ENCODE measurements at places on chromosomes 5 and 9.

DNA sequence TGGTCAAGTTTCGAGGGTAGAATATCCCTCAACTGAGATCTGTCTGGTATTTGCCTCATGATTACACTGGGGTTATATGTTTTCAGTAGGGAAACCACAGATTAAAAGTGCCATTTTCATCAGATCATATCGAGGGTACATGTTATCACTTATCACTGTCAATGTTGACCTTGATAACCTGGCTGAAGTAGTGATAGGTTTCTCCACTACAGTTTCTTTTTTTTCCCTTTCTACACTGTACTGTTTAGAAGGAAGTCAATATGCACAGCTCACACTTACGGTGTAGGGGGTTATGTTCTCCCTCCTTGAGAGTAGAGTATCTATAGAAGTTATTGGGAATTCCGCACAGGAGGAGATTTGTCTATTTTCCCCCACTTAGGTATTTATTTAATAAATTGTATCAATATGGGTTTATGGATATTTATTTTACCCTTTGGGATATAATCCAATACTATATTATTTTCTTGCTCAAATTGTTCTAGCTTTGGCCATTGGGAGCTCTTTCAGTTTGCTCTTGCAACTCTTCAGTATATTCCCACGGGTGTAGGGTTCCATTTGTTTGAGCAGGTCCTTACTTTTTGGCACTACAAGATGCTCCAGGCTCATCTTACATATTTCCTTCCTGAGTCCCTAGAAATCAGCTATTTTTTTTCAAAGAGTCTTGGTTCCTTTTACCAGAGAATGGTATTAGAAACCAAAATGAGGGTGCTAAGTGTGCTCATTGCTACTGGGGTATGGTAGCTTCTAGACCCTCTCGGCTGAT is 444.5 kb downstream of the RAB3C start:
- DNase-seq: no peak

GRCh38 chr9:93644397-93645088 is 68.2 kb downstream of the PHF2 start:
- no peak for DNase-seq

DNA sequence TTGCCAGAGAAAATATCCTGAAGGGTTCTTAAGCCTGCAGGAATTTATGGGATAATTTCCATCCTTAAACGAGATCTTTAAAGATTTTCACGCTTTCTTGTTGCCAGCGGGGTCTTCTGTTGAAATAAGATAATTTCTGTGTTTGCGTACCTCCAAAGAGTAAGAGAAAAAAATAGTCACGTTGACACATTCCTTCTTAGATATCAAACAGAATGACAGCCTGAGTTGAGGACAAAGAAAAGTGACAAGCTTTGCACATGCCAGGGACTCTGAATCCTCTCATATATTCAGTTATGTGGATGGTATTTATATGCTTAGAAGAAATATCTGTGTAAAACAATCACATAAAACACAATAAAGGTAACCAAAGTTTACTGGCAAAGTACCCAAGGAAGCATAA is 21.6 kb upstream of the PAM start:
- DNase-seq: no peak

GRCh38 chr5:74185599-74185998 is 454.9 kb downstream of the ENC1 start:
- no peak for DNase-seq

GRCh38 chr5:174645677-174646076 is 78.7 kb upstream of the MSX2 start:
- DNase-seq: no peak

GRCh38 chr9:136607334-136607919 is 55.3 kb upstream of the EGFL7 start:
- DNase-seq: no peak

DNA sequence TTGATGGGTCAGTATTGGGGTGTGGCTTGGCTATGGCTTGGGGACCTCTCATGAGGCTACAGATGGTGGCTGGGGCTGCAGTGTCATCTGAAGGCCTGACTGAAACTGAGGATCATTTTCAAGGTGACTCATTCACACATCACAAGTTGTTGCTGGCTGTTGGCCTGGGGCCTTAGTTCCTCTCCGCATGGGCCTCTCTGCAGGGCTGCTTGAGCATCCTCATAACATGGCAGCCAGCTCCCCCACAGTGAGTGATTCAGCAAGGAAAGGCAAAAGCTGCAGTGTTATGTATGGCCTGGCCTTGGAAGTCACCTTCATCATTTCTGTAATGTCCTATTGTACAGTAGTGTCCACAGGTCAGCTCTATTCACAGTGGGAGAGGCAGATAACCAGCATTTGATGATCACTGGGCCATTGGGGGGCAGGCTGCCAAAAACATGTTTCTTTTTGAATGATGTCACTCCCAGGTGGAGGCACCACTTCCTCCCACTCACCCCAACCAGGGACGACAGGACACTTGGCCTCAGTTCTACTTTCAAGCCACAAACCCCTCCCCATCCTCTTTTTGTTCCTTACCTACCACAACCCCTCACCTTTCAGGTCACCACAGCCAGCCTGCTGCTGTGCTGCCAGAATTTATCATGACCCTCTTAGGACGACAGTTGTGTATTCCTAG is 14.4 kb downstream of the FGD3 start:
- no peak for DNase-seq

- no peak for DNase-seq
Observed at GRCh38 chr9:90872835-90873294, 71.2 kb downstream of the SYK start.

DNA sequence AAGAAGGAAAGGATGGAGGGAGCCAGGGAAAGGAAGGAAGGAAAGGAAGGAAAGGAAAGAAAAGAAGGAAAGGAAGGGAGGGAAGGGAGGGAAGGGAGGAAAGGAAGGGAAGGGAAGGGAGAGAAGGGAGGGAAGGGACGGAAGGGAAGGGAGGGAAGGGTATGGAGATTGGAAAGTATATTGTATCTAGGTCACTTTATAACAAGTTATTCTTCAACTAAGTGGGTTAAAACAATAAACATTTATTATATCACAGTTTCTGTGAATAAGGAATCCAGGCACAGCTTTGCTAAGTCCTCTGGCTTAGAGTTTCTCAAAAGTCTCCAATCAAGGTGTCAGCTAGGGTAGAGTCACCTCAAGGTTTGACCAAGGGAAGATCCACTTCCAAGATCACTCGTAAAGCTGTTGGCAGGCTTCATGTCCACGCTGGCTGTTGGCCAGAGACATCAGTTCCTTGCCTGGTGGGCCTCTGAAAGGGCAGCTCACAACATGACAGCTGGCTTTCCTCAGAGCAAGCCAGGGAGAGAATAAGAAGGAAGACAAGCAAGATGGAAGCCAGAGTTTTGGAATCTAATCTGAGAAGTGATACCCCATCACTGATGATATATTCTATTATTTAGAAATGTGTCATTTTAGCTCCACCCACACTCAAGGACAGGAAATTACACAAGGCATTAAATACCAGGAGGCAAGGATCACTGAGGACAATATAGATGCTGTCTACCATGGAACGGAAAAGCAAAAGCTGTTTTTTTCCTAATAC is 105.1 kb downstream of the DEPDC1B start:
- DNase-seq: peak; percentile 25

DNA sequence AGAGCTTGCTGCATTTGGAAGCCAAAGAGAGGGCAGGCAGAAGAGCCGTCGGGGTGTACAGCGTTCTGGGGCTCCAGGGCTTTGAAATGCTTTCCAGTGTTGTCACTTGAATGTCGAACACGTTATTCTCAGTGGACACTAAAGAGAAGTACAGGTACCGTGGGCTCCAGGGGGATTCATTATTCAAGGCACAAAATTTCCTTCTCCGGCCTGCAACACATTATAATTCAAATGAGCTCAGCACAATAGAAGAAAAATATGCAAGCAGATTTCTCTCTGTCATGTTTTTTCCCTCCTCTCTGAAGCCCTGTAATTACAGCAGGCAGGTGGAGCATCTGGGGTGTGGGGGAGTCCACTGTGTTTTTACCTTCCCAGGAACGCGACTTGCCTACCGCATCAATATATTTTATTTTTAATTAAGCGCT is 293.1 kb downstream of the ZSWIM6 start:
- DNase-seq: no peak

DNA sequence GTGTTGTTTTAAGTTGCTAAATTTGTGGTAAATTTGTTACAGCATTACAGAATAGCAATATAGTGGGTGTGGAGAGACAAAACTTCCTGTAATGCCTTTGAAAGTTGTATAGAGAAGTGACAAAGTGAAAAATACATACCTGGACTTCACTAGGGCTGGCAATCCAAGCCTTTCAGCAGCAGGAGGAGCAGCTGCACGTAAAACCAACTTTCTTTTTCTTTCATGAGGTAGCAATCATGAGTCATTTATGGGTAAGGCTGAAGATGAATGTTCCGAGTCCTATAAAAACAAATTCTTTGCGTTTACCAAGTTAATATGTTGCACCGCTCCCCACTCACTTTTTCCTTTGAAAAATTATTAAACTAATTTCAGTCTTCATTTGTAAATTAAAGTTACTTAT is 1138.2 kb downstream of the TAF11L14 start:
- no peak for DNase-seq

GRCh38 chr5:41980870-41981269 is 55.8 kb downstream of the FBXO4 start:
- no peak for DNase-seq

GRCh38 chr9:86347991-86348390 is 6.2 kb downstream of the TUT7 start:
- no peak for DNase-seq

DNA sequence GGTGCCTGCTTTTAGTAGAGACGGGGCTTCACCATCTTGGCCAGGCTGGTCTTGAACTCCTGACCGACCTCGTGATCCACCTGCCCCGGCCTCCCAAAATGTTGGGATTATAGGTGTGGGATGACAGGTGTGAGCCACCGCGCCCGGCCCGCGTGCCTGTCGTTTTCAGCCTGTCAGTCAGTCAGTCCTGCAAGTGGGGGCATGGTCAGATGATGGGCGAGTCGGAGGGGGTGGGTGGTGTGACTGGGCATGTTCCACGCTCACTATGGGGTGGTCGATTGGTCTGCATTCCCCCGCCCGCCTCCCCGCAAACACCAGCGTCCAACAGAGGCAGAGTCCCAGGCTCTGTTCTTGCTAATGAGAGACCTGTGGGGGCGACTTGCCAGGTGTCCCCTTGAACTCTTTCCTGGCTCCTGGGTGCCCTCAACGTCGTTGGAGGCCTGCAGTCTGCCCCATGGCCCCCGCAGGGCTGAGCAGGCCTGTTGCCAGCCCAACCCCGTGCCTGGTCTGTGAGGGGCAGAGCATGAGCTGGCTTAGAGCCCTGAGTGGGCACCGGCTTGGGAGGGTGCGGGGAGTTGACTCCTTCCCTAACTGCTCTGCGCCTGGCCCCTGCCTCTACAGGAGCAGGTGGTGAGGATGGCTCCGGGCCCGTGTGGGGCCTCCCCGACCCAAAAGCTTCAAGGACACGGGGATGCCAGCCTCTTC is 23.1 kb downstream of the CRB2 start:
- DNase-seq: no peak

DNA sequence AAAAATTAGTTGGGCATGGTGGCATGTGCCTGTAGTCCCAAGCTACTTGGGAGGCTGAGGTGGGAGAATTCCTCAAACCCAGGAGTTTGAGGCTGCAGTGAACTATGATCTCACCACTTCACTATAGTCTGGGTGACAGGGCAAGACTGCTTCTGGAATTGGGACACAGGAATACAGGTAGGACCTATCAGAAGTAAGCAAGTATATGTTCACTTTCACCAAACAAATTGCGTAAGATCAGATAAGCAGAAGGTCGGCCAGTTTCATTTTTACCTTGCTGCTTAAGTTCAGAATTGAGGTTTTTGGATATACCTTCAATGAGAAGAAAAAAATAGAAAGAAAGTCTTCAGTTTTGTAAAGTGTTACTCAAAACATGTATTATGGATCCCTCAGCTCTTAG is 171.7 kb downstream of the MAT2B start:
- DNase-seq: no peak

GRCh38 chr5:180613188-180613813 is 22.0 kb upstream of the SCGB3A1 start:
- no peak for DNase-seq

DNA sequence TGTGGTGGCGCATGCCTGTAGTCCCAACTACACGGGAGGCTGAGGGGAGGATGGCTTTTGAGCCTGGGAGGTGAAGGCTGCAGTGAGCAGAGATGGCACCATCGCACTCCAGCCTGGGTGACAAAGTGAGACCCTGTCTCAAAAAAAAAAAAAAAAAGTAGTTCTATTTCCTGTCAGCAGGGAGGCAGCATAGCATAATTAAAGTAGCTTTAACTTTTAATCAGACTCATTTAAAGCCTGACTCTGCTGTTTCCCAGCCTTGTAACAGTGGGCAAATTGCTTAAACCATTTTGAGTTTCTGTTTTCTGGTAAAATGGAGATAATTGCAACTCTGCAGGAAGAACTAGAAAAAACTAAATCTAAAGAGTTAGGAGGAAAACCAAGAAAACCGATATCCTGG is 31.2 kb downstream of the CNOT6 start:
- no peak for DNase-seq

- no peak for DNase-seq
Observed at GRCh38 chr5:102959055-102959454, 160.9 kb downstream of the GIN1 start.

DNA sequence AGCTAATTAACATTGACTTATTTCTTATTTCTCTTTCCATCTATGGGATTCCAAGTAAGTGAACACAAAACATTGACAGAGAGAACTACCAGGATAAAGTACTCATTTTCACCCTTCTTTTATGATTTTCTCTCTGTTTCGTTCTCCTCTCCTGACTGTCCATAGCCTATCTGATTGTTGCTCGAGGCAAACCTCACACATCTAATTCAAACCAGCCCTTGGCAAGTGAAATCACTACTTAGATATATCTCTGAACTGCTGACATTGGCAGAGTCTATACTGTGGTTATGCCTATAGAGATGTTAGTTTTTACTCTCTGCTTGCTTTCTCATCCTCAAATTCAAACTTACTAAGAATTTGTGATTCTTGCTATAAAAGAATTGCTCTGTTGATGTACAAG is 248.8 kb downstream of the ISL1 start:
- DNase-seq: no peak

GRCh38 chr5:51214746-51215145 is 168.5 kb upstream of the ISL1 start:
- no peak for DNase-seq

DNA sequence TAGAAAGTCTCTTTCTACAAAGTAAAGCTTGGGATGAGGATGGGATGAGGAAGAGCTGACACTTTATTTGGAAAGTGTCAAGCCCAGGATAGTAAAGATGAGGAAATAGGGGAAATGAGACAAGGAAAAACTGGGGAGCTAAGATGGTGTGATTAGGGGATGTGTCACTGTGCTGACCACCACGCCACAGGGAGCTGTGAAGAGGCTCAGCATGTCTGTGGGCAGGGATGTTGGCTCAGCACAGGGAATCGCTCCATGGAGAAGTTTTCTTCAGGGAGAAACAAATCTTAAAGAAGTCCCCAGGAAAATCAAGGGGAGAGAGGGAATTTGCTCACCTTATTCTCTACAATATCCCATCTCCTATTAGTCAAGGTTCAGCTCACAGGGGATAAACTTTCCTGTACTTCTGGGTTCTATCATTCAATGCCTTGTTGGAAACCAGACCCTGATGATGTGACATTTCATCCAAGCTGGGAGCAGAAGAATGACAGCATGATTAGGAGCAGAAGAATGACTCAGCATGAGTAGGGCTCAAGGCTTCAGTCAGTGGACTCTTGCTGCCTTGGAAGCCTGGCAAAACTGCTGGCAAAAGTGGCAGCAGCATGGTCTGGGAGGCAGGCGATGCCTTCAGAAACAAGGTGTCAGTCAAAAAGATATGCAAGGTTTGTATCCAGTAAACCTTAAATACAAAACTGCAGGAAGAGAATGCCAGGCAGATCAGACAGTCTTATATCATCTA is 4.9 kb downstream of the HSPB3 start:
- no peak for DNase-seq

GRCh38 chr9:16328349-16328748 is 542.1 kb downstream of the BNC2 start:
- no peak for DNase-seq

- DNase-seq: peak; percentile 85
Observed at GRCh38 chr5:129904102-129904666, at the start of gene CHSY3. Gene CHSY3, plus strand, starts transcription at chr5:129904465.

Data from right lung (tissue), 10 donors.